Stimulated activated CD4-positive, alpha-beta T cell treated with anti-CD3 and anti-CD28 coated beads, Interleukin-4, amount 100 ng/mL, for 48 hours (primary cell): ENCODE measurements at places on chromosomes 7 and 10.
A peak's percentile ranks its signal among the peaks of the same experiment; 100 is the strongest.

- DNase-seq: no peak
Measured at GRCh38 chr10:22620929-22621328, 93.4 kb downstream of the PIP4K2A start.

- DNase-seq: no peak
Measured at GRCh38 chr7:69768986-69769595, 170.8 kb downstream of the AUTS2 start.

GRCh38 chr10:117646718-117647117, 104.2 kb downstream of the EMX2 start:
- DNase-seq: no peak

DNA sequence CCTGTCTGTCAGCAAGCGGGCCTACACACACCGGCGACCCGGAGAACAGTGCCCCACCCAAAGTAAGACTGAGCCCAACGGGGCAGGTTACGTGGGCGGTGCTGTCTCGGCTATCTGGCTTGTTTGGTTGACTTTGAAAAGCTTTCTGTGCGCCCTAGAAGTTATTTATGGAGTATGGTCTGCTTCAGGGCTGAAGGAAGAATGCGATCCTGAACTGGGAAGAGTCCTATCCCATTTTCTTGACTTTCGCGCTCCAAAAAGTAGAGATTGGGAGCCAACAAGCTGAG, 1.5 kb downstream of the INA start:
- DNase-seq: no peak

- DNase-seq: no peak
Measured at GRCh38 chr10:62166331-62167131, 102.1 kb downstream of the RTKN2 start.

DNA sequence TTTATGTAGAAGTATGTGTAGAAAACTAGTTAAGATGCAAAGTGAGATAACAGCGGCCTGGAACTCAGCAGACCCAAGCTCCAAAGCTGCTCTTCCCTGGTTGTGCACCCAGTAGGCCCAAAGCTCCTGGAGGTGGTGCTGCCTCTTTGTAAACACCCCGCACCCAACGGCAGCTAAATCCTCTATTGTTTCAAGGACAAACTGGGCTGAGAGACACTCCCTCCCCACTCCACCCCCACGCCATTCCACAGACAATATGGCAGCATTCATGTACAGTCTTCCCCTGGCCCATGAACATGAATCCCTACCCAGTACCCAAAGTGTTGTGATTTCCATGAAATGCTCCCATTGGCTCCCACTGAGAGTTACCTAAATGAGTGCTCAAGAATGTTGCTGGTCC, 73.5 kb downstream of the VOPP1 start:
- no peak for DNase-seq

DNA sequence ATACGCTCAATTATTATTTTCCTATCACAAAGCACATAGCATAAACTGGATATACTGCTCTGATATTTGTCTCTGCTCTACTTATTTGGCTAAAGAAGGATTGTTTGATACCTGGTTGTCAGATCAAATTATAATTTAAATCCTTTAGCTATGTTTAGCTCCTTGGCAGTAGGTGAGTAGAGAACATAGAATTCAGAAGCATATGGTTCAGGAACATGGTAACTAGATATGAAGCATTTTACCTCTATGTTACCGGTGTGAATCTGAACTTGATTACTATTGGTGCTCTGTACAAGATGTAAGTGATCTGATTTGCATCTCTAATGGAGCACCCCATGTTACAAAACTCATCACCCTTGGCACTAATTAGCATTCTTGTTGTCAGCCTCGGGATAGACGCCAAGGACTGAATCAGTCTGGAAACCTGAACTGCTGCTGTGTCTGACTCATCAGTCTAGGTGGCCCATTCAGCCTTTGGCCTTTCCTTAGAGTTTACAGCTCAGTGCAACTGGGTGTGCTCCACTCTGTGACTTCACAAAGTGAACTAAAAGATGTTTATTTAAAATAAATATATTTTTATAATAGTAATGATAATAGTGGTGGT, 12.3 kb upstream of the MYPN start:
- no peak for DNase-seq

- DNase-seq: no peak
Measured at GRCh38 chr7:142194201-142194600, 63.7 kb downstream of the PRSS58 start.

- no peak for DNase-seq
Measured at GRCh38 chr10:36450380-36450779, 675.0 kb upstream of the ANKRD30A start.

DNA sequence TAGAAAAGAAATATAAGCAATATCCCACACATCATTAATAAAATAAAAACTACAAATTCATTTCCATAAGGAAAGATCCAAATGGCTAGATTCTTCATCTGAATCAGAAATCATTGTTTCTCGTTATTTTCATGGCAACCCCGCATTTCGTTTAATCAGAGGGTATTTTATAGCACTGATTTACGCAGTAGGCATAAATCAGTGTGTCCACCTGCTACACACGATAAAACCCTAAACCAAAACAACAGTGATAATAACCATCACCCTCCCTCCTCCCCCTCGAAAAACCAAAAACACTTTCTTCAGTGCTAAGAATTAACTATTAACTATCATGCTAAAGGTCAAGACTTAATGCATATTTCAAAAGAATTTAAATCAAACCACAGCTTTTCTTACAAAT, 16.5 kb downstream of the FKBP14 start:
- DNase-seq: no peak

DNA sequence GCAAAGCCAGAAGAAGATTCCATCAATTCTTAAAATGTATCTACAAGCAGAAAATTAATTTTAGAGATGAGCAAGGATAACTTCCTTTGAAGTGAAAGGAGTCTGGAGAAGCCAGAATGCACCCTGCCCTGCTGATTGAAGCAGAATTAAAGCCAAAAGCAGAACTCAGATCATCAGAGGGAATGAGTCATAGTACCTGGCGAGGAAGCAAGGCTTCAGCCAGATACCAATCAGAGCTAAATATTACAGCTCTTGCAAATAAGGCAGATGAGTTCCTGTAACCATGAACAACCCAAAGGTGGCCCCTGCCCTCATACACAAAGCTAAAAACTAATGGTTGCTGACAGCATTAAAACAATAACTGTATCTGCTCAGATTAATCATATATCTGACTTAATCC, 10.4 kb downstream of the HTR7 start:
- DNase-seq: no peak

- no peak for DNase-seq
Measured at GRCh38 chr10:78545756-78546155, 512.1 kb downstream of the RPS24 start.

DNA sequence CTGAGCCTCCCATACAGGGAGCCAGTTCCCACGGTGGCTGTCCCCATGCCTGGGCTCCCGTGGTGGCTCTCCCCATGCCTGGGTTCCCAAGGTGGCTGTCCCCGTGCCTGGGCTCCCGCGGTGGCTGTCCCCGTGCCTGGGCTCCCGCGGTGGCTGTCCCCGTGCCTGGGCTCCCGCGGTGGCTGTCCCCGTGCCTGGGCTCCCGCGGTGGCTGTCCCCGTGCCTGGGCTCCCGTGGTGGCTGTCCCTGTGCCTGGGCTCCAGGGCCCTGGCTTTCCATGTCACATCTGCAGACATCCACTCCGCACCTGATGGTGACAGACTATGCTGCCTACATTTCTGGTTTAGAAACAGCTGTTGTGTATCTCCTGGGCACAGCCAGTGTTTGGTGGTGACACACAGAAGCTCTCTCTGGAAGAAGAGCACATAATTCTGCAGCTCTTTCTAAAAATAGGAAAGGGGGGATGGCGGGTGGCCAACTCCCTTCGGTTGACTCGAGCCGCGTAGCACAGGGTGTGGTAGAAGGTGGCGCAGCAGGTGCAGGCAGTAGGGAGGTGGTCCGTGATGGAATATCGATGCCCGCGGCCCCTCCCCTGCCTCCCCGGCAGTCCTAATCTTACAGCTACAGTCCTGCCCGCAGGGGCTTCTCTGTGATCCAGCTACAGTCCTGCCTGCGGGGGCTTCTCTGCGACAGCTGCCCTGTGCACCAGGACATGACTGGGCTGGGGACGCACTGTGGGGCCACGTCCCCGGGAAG, 251.2 kb downstream of the DNAJB6 start:
- no peak for DNase-seq

DNA sequence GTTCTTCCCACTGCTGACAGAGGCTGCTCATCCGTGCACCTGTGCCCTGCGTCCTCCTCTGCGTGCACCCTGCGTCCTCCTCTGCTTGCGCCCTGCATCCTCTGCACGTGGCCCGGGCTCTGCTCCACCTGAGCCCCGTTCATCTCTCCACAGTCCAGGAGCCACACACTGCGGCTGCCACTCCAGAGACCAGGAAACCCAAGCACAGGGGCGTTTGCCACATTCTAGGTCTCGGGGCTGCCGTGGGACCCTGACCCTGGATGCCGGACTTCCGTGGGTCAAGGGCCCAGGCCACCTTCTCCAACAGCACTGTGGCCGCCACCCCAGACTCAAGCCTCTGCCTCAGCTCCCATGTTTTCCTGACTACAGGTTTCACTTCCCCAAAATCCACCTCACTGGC, 460.4 kb downstream of the PTPRN2 start:
- DNase-seq: no peak

GRCh38 chr7:76267894-76268183, 34.6 kb upstream of the HSPB1 start:
- DNase-seq: no peak

DNA sequence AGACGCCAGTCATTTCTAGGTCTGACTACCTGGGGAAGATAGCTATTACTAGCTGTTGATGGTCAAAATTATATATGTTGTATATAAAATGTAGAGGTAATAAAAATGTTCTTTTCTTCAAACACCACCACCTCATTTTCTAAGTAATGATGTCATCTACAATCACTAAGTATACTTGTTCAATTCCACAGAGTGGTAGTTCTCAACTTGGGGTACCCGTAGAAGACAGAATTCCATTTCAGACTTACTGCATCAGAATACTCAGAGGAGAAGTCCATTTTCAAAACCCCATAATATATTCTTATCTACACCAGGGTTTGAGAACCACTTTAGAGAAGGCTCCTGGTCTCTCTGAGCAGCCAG, 191.9 kb downstream of the PTN start:
- DNase-seq: no peak

DNA sequence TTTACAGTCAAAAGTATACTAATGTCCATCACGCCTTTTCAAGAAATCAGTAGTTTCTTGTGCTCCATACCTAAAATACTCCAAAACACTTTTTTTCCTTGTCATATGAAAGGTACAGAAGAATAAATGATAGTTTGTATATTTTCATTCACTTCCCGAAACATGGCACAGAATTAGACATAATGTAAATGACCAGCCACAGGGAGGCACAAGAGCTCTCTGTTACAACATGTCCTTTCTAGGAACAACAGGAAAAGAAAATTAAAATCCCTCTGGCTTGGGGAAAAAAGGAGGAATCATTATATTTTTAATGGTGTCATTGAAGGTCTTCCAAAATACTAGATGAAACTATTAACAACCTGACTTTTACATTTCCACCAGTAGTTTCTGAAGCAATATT, 331.2 kb downstream of the ACTR3B start:
- DNase-seq: no peak

DNA sequence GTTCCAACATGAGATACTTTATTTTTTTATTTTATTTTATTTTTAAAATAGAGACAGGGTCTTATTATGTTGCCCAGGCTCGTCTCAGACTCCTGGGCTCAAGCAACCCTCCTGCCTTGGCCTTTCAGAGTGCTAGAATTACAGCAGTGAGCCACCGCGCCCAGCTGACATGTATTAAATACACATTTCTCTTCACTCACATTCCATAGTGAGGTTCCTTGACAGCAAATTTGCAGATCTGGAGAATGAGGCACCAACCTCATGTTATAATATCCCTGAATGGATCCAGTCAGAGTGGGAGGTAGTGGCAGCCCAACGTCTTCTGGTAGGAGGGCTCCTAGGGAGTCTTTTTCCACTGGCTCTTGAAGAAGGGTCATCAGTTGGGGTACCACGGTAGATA, 46.1 kb downstream of the OGDH start:
- DNase-seq: no peak

GRCh38 chr10:100482181-100482833, 19.5 kb downstream of the WNT8B start:
- DNase-seq: peak; percentile 49

GRCh38 chr7:140304191-140304799, 94.0 kb downstream of the SLC37A3 start:
- DNase-seq: peak; percentile 13

- no peak for DNase-seq
Measured at GRCh38 chr7:152383341-152384234, 52.2 kb downstream of the KMT2C start.

- DNase-seq: no peak
Measured at GRCh38 chr7:49894543-49894942, 121.1 kb downstream of the VWC2 start.

DNA sequence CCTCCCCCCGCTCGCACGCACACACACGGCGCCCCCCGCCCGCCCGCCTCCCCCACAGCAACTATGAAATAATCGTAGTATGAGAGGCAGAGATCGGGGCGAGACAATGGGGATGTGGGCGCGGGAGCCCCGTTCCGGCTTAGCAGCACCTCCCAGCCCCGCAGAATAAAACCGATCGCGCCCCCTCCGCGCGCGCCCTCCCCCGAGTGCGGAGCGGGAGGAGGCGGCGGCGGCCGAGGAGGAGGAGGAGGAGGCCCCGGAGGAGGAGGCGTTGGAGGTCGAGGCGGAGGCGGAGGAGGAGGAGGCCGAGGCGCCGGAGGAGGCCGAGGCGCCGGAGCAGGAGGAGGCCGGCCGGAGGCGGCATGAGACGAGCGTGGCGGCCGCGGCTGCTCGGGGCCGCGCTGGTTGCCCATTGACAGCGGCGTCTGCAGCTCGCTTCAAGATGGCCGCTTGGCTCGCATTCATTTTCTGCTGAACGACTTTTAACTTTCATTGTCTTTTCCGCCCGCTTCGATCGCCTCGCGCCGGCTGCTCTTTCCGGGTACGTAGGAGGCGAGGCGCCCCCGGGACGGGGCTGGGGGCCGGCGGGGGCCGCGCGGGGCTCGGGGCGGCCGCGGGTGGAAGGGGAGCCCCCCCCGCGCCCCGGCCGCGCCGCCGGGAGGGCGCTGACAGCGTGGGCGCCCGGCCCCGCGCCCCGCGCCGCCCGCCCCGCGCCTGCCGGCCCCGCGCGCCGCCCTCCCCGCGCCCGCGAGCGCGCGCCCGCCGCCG, 441 bp downstream of the BMI1 start:
- peak; percentile 51 for DNase-seq

DNA sequence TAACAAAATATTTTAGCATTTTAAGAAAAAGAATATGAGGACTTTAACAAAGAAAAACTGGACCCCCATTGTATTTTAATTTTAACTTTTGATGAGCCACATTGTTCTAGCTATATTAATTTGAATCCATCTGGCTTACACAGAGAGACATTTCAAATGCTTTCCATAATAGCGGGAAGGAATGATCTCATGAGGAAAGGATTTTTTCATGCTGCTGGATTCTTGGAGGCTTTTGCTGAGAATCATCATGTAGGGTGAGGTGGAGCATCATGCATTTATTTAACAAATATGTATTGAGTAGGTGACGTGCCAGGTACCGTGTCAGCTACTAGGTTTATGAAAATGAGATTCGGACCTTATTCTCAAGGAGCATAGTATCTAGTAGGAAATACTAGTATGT, 1006.3 kb downstream of the SORCS1 start:
- no peak for DNase-seq
